ENCODE measurements at places on chromosomes 1 and 21. TPM values are rescaled to one million over a fixed set of nuclear protein-coding genes. Genes with fewer than 3 reads are reported as not detected.
A peak's percentile ranks its signal among the peaks of the same experiment; 100 is the strongest.

SERPINC1 gene
- not detected for total RNA-seq

GRCh38 chr1:20409012-20409411, 77.0 kb downstream of the CAMK2N1 start:
- DNase-seq, result no peak
- H3K36me3 ChIP-seq, result no peaks in the 10 kb centered on the region
- H3K4me3 ChIP-seq, result no peak overlapping the region
- H3K4me1 ChIP-seq, result no peaks in the 10 kb centered on the region
- no peak overlapping the region for H3K27ac ChIP-seq
- peaks cover 52% of the 10 kb centered on the region for H3K27me3 ChIP-seq

ERVH48-1 gene
- not detected for total RNA-seq

GRCh38 chr1:212311836-212312497, 26.8 kb downstream of the PPP2R5A start:
- H3K4me3 ChIP-seq, result no peak overlapping the region
- H3K4me1 ChIP-seq, result peaks cover 91% of the 10 kb centered on the region
- H3K27me3 ChIP-seq, result no peaks in the 10 kb centered on the region
- DNase-seq, result no peak
- no peak overlapping the region for H3K27ac ChIP-seq

GRCh38 chr1:77716065-77716464, 33.6 kb upstream of the ZZZ3 start:
- DNase-seq, result no peak
- H3K4me1 ChIP-seq, result no peaks in the 10 kb centered on the region
- H3K27ac ChIP-seq, result no peak overlapping the region
- no peak overlapping the region for H3K4me3 ChIP-seq
- H3K27me3 ChIP-seq, result no peaks in the 10 kb centered on the region
- H3K36me3 ChIP-seq, result peaks cover 98% of the 10 kb centered on the region

GRCh38 chr1:54488065-54488750, 59.8 kb upstream of the ACOT11 start:
- peaks cover 42% of the 10 kb centered on the region for H3K4me1 ChIP-seq
- peak overlapping the region; percentile 95 for H3K27ac ChIP-seq
- H3K36me3 ChIP-seq, result no peaks in the 10 kb centered on the region
- no peaks in the 10 kb centered on the region for H3K27me3 ChIP-seq

OXCT2 gene
- 0.88 TPM for total RNA-seq

DNA sequence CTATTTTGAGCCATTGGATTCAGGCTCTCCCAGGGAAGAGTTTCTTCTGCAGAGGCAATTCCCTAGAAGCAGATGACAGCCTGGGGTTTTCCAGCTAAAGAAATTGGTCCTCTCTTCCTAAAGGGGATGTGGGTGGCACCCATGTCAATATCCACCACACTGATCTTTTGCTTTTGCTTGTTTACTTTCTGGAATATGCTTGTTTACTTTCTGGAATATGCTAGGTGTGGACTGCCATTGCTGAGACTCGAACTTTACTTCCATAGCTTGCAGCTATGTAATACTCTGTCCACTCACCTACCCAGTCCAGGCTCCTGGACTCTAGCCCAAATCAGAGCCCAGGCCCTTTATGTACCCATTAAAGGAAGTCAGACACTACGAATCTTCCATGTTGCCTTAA, 92.1 kb upstream of the SMYD2 start:
- no peaks in the 10 kb centered on the region for H3K36me3 ChIP-seq
- no peak overlapping the region for H3K4me3 ChIP-seq
- peaks cover 13% of the 10 kb centered on the region for H3K4me1 ChIP-seq
- DNase-seq, result no peak

DNA sequence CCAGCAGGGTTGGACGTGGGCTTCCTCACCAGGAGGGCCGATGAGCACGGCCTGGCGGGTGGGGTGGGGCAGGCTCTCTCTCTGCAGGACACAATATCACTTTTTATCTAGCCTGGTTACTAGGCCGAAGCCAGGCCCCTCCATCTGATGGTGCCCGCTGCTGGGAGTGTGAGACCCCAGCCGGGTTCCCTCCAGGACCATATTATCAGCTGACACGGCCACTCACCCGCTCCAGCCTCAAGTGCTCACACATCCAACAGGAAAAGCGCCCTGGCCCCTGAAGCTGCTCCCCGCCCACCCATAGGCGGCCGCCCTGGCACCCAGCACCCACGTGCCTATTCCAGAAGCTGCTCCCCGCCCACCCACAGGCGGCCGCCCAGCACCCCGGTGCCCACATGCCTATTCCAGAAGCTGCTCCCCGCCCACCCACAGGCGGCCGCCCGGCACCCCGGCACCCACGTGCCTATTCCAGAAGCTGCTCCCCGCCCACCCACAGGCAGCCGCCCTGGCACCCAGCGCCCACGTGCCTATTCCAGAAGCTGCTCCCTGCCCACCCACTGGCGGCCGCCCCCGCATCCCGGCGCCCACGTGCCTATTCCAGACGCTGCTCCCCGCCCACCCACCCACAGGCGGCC, 5.0 kb downstream of the SLC19A1 start:
- H3K36me3 ChIP-seq, result no peaks in the 10 kb centered on the region
- no peak overlapping the region for H3K27ac ChIP-seq
- H3K4me3 ChIP-seq, result no peak overlapping the region
- peaks cover 37% of the 10 kb centered on the region for H3K4me1 ChIP-seq
- DNase-seq, result peak; percentile 11
- no peaks in the 10 kb centered on the region for H3K27me3 ChIP-seq

GRCh38 chr1:16386454-16387113, 19.5 kb downstream of the SZRD1 start:
- peak overlapping the region; percentile 39 for H3K4me3 ChIP-seq
- H3K27me3 ChIP-seq, result no peaks in the 10 kb centered on the region
- no peak for DNase-seq
- H3K27ac ChIP-seq, result peak overlapping the region; percentile 65
- no peaks in the 10 kb centered on the region for H3K36me3 ChIP-seq

PLA2G5 gene
- 51.4 TPM for total RNA-seq

Measured in left ventricle myocardium inferior (tissue), 1 donor.